ENCODE measurements at places on chromosomes 12 and 14.

DNA sequence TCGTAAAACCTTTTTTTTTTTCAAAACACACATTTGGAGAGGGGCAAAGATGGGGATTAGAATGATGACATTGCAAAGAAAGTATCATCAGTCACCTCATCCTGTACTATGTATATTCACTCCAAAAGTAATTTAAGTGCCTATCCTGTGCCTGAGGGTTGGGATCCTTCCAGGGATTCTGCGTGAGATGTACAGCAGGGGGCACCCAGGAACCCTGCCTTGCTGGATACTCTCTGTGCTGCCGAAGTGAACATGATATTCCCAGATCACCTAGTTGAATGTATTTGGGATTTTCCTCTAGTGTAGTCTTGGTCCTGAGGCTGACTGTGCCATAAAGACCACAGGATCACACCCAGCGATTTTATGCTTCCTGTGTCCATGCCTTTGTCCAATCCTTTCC is 372.7 kb downstream of the IPO8 start:
- DNase-seq = no peak

DNA sequence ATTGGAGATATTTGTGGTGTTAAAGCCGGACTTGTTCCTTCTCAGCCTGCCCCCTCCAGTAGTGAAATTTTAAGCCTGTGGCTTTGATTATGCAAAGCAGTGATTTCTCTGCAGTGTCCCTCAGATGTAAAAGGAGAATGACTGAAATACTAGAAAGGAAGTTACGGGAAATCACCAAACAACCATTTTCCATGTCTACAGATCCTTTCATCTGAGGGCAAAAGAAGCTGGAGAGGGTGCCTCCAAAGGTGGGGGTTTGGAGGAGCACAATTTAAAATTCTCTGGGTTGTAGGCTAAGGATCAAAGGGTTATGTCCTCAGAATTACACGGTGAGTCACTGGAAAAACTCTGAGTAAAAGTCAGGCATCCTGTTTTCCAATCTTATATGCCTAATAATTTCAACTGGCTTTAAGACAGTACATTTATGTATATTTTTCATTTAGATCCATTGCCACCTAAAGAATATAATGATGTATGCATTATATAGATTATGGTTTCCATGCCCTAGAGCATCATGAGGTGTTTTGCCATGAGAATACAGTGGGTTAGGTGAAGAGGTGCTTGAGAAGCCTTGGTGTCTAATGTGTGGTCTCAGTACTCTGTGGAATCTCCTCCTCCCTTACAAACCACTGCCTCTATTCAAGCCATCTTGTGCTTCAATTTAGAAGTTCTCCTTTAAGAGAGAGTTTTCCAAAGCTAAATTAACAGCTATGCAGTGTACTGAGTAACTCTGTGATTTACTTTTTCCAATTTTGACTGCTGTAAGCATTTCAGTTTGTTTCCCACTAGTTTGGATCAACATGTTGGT is 362.1 kb downstream of the RAD51B start:
- DNase-seq = no peak

DNA sequence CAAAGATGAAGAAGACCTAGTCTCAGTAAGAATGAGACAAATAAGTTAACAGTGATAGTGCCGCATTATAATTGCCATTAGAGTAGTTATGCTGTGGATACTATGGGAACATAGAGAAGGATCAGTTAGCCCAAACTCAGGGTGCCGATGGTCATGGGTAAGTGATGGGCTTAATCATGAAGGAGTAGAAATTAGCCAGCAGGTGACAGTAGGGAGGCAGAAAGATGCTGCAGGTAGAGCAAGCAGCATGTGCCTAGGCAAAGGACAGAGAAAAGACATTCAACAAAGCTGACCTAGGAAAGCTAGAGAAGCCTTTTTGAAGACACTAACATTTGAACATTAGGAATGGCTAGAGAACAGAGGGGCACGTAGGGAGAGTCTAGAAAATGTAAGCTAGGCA is 30.6 kb upstream of the PTPRQ start:
- DNase-seq = no peak

GRCh38 chr12:122590990-122591389 is 63.9 kb downstream of the KNTC1 start:
- DNase-seq = no peak

All from activated naive CD4-positive, alpha-beta T cell (primary cell).